ENCODE measurements at places on chromosomes 16 and 17.
A peak's percentile ranks its signal among the peaks of the same experiment; 100 is the strongest.

GRCh38 chr17:49071106-49071505, 61.5 kb upstream of the B4GALNT2 start:
- no peak for DNase-seq

DNA sequence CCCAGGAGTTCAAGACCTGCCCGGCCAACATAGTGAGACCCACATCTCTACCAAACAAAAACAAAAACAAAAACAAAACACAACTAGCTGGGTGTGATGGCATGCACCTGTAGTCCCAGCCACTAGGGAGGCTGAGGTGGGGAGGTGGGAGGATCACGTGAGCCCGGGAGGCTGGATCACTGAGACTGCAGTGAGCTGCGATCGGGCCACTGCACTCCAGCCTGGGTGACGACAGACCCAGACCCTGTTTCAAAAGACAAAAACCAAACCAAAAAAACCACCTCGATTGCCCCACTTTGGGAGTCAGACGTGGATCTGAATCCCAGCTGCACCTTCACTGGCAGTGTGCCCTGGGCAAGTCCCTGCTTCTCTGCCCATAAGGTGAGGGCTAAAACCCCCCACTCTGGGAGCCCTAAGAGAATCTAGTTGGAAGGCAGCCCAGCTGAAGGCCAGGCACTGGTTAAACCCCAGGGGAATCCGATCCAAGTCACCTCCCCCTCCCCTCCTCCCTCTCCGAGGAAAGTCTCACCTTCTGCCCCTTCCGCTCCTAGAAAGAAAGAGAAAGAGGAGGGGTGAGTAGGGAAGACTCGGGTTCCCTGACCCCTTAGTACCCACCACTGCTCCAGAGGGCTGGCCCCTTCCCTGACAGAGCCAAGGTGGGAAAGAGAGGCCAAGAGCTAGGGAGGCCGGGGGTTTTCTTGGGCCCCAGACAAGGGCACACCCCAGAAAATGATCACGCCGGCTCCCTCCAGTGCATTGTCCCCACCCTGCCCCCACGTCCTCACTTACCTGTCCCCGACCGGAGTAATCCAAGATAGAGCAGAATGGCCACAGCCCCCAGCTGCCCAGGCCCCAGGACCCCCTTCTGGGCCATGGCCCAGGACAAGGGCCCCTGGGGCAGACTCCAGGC, 647 bp downstream of the PRSS8 start:
- DNase-seq = no peak

GRCh38 chr16:15576960-15577958, 65.7 kb downstream of the MARF1 start:
- no peak for DNase-seq

GRCh38 chr16:14180481-14180944, 109.4 kb downstream of the MRTFB start:
- DNase-seq = no peak

DNA sequence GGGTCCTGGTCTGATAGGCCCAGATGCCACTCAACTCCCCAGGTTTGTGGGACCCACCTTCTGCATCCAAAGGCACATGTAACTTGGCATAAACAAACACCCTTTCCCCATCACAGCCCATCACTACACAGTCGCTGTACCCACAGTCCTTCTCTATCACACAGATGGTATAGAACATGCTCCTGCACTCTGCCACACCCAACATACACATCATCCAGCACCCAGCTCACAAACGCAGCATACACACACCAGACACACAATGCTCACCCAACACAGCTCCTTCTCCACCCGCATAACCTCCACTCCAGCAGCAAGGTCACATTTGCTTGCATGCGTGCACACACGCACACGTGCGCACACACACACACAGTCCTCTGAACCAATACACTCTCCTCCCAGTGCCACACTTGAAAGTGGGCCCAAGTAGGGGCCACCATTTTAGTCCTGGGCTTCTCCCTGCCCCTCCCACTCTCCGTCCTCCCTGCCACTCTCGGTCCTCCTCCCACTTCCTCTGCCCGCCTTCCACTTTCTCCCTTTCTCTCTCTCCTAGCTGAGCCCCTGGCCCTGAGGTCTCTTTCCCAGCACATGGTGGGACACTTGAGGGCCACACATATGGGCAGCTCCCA, 8.5 kb upstream of the TMEM92 start:
- no peak for DNase-seq

GRCh38 chr17:20242271-20242670, 225.1 kb downstream of the LGALS9B start:
- no peak for DNase-seq

DNA sequence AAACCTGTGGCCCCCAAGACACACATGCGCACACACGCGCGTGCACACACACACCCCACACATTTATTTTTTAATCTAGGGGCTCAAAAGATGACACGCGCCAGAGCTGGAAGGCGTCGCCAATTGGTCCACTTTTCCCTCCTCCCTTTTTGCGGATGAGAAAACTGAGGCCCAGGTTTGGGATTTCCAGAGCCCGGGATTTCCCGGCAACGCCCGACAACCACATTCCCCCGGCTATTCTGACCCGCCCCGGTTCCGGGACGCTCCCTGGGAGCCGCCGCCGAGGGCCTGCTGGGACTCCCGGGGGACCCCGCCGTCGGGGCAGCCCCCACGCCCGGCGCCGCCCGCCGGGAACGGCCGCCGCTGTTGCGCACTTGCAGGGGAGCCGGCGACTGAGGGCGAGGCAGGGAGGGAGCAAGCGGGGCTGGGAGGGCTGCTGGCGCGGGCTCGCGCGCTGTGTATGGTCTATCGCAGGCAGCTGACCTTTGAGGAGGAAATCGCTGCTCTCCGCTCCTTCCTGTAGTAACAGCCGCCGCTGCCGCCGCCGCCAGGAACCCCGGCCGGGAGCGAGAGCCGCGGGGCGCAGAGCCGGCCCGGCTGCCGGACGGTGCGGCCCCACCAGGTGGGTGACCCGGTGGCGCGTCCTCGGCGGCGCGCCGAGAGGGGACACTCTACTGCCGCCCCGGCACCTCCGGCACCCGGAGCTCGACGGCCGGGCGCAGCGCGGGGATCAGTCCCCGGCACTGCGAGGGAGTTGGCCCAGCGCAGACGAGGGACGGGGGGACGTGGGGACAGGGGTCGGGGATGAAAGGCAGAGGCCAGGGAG, at the start of gene STAT5A:
Gene STAT5A (plus strand): TSS at position 522 of the 826 bp plus-strand sequence. CDS start 914 bp downstream, outside the sequence.
- DNase-seq = peak; percentile 73

- DNase-seq = no peak
Measured at GRCh38 chr17:73622381-73622780, 21.9 kb downstream of the SDK2 start.

GRCh38 chr17:54948380-54948779, 20.1 kb downstream of the COX11 start:
- DNase-seq = no peak

DNA sequence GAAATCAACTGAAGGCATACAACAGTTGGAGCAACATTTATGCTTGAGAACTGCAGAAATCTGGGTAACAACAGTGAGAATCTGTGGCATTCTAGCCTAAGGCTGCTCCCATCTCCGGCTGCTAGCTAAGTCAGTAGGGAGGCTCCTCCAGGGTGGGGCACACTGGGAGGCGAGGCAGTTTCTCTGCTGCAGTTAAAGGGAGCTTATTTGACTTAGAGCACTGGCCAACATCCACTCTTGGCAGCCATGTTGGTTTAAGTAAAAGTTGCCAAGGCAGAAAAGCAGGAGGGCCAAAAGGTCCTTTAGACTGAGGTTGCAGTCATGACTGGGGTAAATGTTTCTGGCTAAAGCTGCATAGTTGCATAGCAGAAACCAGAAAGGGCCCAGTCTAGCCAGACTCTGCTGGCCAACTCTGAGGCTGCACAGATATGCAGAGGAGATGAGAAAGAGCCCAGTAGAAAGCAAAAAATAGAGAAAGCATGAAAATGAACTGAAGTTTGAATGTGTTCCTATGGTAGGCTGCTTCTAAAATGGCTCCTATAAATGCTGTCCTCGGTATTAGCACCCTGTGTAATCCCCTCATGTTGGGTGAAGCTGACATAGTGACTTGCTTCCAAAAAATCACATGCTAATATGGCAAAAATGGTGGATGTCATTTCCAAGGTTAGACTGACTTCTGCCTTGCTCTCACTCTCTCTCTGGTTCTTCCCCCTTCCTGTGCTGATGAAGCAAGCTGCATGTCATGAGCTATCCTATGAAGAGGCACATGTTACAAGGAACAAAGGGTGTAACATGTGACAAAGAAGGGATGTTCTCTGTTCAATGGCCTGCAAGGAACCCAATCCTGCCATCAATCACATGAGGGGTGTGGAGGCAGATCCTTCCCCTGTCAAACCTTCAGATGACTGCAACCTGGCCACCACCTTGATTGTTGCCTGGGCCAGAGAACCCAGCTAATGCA, 3.7 kb upstream of the C16orf78 start:
- DNase-seq = no peak

GRCh38 chr16:8853611-8854010, 15.2 kb downstream of the CARHSP1 start:
- no peak for DNase-seq

- DNase-seq = no peak
Measured at GRCh38 chr17:30570191-30570590, 93.0 kb downstream of the GOSR1 start.

Measured in midbrain (tissue), 1 donor.